ENCODE measurements at places on chromosomes 12 and 14.

DNA sequence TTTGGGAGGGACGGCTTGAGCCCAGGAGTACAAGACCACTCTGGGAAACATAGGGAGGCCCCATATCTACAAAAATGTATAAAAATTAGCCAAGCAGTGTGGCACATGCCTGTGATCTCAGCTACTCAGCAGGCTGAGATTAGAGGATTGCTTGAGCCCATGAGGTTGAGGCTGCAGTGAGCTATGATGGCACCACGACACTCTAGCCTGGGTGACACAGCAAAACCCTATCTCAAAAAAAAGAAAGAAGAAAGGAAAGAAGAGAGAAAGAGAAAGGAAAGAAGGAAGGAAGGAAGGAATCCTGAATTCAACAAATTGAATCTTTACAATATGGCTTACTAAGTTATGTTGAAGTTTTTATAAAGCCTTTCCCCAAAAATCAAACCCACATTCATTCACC is 2.1 kb downstream of the KIF21A start:
- DNase-seq = no peak

DNA sequence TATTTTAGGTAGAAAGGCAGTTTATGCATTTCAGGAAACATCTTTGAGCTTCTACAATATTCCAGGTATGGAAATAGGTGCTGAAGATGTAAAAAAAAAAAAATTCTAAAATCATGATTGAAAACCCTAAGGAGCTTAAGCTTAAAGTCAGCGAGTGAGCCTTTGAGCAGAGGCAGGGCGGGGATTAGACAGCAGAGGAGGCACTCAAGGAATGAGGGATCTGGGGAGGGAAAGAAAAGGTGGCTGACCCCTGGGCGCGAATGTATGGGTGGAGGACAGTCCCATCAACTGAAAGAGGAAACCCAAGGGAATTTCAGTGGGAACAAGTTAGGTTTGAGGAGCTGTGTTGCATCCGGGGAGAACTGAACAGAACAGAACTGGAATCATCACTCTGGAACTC is 6.4 kb upstream of the PTMS start:
- DNase-seq = no peak

- DNase-seq = no peak
These were observed 137.6 kb upstream of the TBX3 start for GRCh38 chr12:114821570-114821969.

DNA sequence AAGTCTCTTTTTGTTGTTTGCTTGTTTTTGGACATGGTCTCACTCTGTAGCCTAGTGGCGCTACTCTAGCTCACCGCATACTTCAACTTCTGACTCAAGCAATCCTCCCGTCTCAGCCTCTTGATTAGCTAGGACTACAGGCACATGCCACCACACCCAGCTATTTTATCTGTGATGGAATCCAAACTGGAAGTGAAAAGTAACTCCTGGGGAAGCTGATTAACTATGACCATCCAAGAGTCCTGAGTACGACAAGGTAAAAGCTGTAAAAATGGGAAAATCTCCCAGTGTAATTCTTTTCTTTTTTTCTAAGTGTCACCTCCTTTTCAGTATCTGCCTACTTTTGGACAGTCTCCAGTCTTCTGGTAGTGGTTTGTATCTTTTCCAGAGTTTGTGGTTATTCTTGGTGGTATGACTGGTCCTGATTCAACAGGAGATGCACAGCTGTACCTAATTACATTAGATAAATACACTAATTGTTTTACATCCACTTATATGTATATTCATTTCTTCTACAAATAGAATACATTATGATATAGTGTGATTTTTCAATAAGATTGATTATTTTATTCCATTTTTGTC is 97.8 kb downstream of the SLC6A15 start:
- DNase-seq = no peak

DNA sequence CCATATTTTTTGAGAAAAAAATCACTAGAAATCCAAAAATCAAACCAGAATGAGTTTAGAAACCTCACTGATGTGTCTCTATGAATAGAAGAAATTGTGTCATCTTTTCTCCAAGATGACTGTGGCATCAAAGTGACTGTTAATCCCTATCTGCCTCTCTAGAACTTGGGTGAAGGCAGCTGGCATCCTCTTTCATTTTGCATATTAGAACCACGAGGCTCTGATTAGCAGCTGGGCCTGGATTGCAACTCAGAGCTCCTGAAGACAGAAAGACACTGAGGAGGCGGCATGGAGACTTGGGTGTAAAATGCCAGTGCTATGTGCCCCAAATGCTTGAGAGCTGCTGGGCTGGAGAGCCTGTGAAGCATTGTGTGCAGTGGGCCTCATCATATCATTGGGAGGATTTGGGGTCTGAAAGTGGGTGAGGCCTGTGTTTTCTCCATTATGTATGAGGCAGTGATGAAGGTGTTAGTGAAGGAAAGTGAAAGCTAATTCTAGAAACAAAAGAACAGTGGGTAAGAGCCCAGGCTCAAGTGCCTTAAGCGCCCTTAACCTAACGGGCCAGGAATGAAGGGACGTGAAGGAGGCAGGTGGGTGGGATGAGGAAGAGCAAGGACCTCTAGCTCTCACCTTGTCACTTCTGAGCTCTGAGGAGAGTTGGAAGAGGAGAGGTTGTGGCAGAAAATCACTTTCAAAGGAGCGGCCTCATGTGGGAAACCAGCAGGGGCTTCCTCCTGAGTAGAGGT is 26.2 kb downstream of the NKX2-8 start:
- no peak for DNase-seq

DNA sequence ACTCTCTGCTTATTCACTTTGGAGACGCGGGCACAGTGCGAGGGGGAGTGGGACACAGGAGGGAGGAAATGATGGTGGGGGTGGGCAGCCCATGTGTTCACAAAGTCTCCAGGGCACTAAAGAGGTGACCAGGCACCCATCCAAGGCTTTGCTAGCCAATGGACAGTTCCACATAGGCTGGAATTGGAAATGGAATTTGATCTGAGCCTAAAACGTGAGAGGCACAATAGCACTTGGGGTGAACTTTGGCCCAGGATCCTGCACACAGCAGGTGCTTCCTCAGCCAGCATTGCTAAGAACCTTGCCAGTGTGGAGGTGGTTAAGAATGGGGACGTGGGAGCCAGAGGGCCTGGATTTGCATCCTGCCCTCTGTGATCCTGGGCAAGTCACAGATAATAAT is 193.8 kb downstream of the CHST11 start:
- DNase-seq = no peak

DNA sequence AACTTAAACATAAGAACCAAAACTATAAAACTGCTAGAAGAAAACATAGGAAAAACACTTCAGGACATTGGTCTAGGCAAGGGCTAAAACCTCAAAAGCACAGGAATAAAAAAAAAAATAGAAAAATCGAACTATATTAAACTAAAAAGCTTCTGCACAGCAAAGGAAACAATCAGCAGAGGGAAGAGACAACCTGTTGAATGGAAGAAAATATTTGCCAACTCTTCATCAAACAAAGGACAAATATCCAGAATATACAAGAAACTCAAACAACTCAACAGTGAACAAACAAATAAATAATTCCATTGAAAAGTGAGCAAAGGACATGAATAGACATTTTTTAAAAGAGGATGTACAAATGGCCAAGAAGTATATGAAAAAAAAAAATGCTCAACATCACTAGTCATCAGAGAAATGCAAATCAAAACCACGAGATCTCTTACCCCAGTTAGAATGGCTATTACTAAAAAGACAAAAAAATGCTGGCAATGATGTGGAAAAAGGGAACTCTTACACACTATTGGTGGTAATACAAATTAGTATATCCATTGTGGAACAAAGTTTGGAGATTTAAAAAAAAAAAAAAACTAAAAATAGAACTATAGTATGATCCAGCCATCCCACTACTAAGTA is 152.0 kb downstream of the NDUFA12 start:
- no peak for DNase-seq

DNA sequence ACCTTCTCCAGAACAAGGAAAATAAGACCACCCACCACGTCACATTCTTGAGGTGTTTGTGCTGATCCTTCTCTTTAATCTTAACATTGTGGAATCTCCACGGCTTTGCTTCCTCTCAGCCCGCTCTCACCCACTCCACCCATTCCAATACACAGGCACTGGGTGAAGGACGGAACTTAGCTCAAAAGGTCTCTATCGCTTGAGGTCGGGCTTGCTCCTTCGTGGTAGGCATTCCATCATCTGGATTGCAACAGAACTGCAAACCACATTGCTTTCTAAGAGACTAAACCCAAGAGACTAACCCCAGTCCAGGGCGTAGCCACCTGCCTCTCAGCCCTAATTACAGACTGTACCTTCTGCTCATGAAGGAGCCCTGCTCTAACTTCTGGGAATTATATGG is 24.0 kb upstream of the MDM2 start:
- DNase-seq = no peak

DNA sequence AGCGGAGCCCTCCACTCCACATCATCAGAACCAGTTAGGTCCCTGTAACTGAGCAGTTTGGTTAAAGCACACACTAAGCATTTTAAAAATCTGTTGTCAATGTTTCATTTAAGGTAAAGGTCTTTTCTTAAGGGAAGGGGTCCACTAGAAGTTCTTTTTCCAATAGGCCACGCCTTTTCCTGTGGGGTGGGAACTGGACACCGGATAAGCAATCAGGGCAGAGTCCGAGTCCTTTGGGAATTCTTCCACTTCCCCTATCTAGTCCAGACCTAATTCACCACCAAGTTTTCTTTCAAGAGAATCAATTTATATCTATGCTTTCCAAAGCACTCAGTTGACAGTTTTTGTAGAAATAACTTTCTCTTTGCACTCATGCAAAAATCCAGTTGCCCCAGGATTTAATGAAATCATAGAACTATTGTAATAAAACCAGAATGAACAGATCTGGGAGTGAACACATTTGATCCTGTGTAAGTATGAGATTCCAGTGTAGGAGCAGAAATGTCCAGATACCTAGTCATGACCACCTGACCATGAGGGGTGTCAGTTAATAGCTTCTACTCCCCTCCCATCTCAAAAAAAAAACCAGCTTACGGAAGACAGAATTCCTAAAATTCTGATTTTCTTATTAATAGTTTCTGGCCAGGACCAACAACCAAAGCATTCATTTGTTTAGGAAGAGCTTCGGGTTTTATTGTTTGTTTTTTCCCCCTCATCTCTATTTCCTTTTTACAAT is 11.7 kb downstream of the VPS37B start:
- no peak for DNase-seq

GRCh38 chr14:24576182-24576581 is at the start of gene CTSG:
TSS of gene CTSG (minus strand) at chr14:24576250. CDS start at chr14:24576223, 27 bp downstream.
- DNase-seq = no peak

GRCh38 chr14:47857646-47858045 is 182.2 kb upstream of the MDGA2 start:
- DNase-seq = no peak
